ENCODE measurements at places on chromosomes 11 and 22.

- DNase-seq = no peak
Observed at GRCh38 chr11:60396799-60397198, 540 bp downstream of the MS4A14 start.

DNA sequence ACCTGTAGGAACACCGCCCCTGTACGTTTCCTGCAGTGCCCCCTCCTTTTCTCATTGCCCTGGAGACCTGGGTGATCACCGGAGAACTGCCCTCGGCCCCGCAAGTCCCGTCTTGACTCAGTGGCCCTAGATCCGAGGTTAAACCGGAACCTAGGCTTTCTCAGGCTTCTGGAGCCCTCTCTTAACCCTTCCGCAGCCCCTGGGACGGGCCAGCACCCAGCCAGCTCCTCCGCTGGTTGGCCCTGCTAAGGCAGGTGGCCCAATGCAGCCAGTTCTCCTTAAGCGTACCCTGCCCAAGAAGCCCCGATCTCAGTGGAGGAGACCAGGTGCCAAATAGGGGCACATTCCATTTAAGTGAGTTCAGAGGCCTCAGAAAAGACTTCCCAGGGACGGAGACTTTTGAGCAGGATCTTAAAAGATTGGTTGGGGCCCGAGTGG is 776 bp downstream of the NLRX1 start:
- peak; percentile 32 for DNase-seq

GRCh38 chr11:90326647-90327046 is 103.8 kb upstream of the CHORDC1 start:
- DNase-seq = no peak

GRCh38 chr22:37283393-37283937 is 1.2 kb downstream of the CYTH4 start:
- DNase-seq = no peak

- DNase-seq = no peak
Observed at GRCh38 chr11:108788565-108789199, 123.8 kb downstream of the DDX10 start.

GRCh38 chr11:17163291-17163690 is 44.5 kb downstream of the PIK3C2A start:
- no peak for DNase-seq

DNA sequence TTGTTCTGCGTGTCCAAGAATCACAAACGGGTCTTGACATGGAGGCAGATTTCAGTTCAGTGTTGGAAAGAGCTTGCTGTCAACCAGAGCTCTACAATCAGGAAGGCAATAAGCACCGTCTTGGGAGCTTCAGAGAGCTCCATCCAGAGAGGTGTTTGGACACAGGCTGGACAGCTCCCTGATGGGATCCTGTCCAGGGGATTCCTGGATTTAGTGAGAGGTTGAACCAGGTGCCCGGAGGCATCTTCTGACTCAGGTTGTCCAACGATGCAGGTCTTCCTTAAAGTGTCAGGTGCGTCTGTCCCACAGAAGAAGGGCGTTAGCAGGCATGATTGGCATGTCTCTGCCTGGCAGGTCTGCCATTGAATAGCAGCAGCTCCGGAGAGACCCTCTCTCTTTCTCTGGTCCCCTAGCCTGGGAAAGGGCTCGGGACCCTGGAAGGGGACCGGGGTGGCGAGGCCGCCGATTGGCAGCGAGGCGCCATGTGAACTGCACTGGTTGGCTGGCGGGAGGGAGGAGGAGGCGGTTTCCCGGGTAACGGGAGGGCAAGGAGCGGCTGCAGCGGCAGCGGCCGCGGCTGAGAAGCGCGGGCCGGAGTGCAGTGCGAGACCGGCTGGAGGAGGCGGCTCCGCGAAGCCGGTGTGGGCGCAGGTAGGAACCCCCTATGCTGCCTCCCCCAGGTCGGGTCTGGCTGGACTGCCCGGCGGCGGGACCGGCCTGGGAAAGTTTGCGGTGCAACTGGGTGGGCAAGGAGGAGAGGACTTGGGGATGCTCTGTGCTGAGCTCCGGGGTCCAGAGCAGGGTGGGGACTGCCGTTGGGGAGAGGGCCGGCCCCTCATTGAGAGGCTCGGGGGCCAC is 104.1 kb upstream of the E2F8 start:
- no peak for DNase-seq

- no peak for DNase-seq
Observed at GRCh38 chr11:96179905-96180304, 163.1 kb downstream of the MAML2 start.

DNA sequence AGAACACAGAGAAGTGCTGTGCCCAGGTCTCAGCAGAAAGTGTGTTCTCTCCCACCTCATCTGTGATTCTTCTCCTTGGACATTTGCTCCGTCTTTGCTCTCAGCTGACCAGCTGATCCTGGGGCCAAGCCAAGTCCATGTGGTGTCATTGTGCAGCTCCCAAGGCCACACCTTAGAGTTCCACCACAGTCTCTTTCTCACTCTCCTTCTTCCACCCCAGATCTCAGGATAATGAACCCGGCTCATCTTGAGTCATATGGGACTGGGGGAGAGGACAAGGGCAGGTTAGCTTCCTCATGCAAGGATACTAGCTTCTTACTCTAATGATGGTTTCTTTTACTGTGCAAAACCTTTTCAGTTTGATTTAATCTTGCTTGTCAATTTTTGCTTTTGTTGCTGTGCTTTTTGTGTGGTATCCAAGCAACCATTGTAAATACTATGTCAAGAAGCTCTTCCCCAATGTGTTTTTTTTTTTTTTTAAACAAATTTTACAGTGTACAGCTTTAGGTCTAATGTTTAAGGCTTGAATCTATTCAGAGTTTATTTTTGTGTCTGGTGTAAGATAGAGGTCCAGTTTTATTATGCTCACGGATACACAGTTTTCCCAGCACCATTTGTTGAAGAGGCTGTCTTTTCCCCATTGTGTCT is 75.0 kb upstream of the OR4B1 start:
- no peak for DNase-seq

DNA sequence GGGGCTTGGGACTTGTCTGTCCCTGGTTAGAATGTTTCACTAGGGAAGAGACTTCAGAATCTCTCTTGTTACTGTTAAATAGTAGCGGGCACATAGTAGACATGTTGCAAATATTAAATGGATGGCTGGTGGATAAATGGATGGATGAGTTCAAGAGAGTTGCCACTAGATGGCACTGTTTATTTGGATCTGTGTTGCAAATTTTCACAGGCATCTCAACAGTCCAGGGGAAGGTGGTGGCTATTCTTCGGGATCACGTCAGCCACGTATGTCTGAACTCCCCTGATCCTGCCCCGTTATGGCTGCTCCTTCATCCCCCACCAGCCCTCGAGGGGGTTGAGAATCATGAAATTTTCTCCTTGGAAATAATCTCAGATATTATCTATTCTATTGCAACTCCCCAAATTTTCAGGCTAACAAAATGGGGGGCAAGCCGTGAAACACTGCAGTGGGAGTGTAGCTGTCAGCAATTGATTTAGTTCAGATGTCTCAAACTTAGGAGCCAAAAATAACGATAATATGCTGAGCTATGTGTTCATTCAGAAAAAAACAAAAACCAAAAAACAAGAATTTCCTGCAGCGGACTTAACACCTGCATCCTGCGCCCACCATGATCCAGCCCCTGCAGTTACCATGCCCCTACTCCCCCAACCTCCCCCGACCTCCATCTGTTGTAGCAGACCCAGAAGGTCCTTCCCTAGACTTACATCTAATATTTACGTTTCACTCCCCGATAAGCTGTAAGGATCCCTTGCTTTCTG is 29.1 kb upstream of the BIRC3 start:
- DNase-seq = no peak

- DNase-seq = no peak
Observed at GRCh38 chr11:61921446-61921845, 4.1 kb upstream of the RAB3IL1 start.

GRCh38 chr11:14029971-14030920 is 67.7 kb downstream of the SPON1 start:
- peak; percentile 9 for DNase-seq

- no peak for DNase-seq
Observed at GRCh38 chr22:30077279-30077880, 2.9 kb upstream of the HORMAD2 start.

DNA sequence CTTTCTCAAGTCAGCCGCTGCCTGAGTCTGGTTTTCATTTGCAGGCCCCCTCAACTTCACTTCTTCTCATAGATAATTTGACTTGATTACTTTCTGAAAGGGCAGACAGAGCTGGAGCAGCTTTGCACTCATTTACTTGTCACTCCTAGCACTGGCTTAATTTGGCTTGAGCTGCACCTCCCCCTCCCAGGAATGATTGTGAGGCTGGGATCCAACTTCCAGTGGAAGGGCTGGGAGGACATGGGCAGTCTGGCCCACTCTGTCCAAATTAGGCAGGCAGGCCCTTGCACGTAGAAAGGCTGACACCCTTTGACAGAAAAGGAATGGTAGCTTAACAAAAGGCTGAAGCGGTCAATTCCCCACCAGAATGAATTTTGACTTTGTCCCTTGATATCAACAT is 453.9 kb downstream of the ETS1 start:
- no peak for DNase-seq

- DNase-seq = no peak
Observed at GRCh38 chr11:33362051-33362910, 105.1 kb downstream of the HIPK3 start.

- DNase-seq = no peak
Observed at GRCh38 chr11:111932611-111932950, 4.6 kb upstream of the DIXDC1 start.

- no peak for DNase-seq
Observed at GRCh38 chr11:27857588-27857987, 157.3 kb upstream of the BDNF start.
